ENCODE measurements at places on chromosomes 6 and 20. TPM values are rescaled to one million over a fixed set of nuclear protein-coding genes. Genes with fewer than 3 reads are reported as not detected.

QRSL1 gene
- 17.9 TPM for total RNA-seq

MRPS18A gene
- 58.6 TPM for total RNA-seq

RIPOR2 gene
- 13.5 TPM for total RNA-seq

GRM1 gene
- 0.41 TPM for total RNA-seq

LGSN gene
- total RNA-seq, result 0.18 TPM

BEND6 gene
- 1.5 TPM for total RNA-seq

DSP gene
- total RNA-seq, result 77.0 TPM

BMP2 gene
- total RNA-seq, result 1.2 TPM

ZC3H12D gene
- total RNA-seq, result 0.14 TPM

NT5E gene
- 0.81 TPM for total RNA-seq

TAGAP gene
- 0.27 TPM for total RNA-seq

STX11 gene
- 0.30 TPM for total RNA-seq

FLRT3 gene
- total RNA-seq, result 1.0 TPM

TPBG gene
- 29.6 TPM for total RNA-seq

SLC4A11 gene
- 39.5 TPM for total RNA-seq

HLA-DQA2 gene
- total RNA-seq, result not detected

ULBP1 gene
- total RNA-seq, result 0.64 TPM

GNRH2 gene
- 0.50 TPM for total RNA-seq

CLIC5 gene
- 0.22 TPM for total RNA-seq

SPATS1 gene
- total RNA-seq, result not detected

COX4I2 gene
- not detected for total RNA-seq

ALDH5A1 gene
- total RNA-seq, result 5.1 TPM

GATA5 gene
- 2.3 TPM for total RNA-seq

FAM209B gene
- 0.64 TPM for total RNA-seq

MCCD1 gene
- not detected for total RNA-seq

TRIM31 gene
- total RNA-seq, result 0.11 TPM

TBXT gene
- 0.15 TPM for total RNA-seq

HTR1E gene
- total RNA-seq, result 0.09 TPM

Data from WTC11 (cell line).